Stimulated activated CD4-positive, alpha-beta T cell treated with anti-CD3 and anti-CD28 coated beads, Interleukin-12 subunit alpha, Interleukin-12 subunit beta, amount 100 ng/mL, for 24 hours (primary cell): ENCODE measurements at places on chromosomes 6 and 20.

GRCh38 chr6:10099529-10100140 is 315.2 kb downstream of the TFAP2A start:
- no peak for DNase-seq

DNA sequence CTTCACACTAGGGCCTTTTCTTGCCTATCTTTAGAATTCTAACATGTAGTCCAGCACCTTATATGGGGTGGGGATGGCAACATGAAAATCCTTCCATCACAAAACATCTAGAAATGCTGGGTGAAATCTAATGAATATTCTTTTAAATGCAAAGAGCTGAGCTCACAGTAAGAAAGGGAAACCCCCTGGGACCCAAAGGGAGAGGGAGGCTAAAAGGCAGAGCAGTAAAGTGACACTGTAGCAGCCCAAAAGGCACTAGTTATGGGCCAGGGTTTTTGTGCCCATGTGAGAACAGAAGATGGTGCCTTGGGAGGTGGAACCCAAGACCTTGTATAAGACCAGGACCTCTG is 66.7 kb downstream of the TRAM2 start:
- no peak for DNase-seq

- DNase-seq = no peak
These were observed 31.2 kb downstream of the PRR18 start for GRCh38 chr6:166277018-166277417.

DNA sequence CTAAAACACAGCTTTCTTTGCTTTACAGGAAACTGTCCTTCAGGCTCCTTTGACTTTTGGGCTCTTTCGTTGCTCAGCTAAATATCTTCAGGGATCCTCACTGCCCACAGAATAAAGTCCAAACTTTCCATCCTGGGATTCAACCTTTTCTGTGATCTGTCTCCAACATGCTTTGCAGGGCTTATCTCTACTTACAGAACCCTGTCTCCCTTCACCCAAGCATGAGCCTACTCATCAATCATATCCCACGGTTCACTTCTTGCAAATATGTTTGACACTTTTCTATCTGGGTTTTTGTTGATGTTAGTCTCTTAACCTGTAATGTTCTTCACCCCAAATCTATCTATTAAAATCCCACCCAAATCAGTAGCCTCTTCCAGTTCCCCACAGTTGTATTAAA is 327.3 kb upstream of the RNF24 start:
- DNase-seq = no peak

DNA sequence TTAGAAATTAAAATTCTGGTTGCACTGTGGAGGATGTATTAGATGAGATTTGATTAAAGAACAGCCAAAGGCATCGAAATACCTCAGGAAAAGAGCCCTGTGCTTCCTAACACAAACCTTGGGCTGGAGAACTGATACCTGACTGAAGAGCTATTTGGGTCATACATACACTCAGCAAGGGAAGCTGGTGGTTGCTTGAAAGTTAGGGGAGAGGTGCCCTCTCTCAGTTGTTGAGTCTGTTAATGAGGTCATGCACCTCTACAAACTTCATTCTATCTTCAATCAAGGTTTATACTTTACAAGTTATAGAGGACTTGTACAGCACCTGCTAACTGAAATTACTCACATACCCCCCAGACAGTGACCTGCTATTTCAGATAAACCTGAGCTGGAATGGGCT is 25.5 kb downstream of the FAM184A start:
- DNase-seq = no peak

DNA sequence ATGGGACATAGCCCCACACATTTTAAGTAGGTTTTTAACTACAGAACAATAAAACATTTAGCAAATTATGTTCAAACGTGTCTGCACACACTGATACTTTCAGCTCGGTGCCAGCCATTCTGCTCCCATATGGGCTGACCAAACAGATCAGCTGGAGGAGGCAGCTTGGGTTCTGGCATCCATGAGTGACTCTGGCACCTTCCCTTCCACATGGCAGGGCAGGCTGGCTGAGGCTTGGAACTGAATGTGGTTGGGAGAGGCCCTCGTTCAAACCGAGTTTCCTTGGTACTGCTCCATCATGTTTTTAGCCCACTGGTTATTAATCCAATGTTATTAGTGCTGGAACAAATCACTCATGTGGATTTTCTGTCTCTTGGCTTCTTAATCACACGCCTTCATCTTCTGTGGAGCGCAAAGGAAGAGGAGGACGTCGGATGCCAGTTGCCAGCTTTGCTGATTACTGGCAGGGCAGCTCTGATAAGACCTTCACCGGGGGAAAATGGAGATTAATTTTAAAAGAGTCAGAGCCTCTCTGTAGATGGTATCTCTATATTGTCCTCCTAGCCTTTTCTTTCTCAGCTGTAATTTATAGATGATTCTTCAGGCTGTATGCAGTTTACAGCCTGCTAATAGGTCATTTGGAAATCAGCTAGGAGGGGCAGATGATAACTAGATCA is 93.1 kb upstream of the TIAM2 start:
- DNase-seq = no peak

- no peak for DNase-seq
These were observed 90.7 kb upstream of the POPDC3 start for GRCh38 chr6:105270511-105270910.

DNA sequence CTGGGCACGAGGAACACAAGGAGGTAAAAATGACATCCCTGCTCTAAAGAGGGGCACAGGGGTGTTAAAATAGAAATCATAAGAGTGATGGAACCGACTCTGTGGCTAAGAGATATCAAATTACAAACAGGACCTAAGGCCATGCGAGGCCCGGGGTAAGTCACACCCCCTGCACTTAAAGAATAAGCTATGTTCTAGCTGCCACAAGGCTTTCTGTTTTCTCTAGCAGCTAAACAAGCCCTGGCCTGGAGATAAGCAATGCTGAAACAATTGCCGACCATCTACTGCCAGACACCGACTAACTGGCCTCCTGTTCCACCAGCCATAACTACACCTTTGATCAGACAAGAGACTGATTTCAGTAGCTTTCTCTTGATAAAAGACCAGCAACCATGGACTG is 32.4 kb downstream of the MDGA1 start:
- DNase-seq = no peak

DNA sequence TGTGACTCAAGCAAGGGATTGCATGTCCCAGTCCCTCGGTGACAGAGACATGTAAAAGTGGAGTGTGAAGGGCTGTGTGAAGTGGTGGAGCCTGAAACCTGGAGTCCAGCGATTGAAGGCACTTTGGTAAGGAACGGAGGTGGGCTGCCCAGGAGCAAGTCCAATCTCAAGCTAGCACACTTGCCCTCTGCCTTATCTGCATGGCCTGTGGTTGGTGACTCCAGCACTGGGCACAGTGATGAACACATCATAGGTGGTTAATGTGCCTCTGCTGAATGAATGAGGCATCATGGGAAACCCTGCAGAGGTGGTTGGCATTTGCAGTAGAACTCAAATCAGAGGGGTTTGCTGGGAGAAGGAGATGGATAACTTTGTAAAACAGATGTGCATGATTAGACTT is 14.9 kb upstream of the ULBP3 start:
- DNase-seq = no peak

- no peak for DNase-seq
These were observed 16.2 kb downstream of the CST7 start for GRCh38 chr20:24965065-24965919.

GRCh38 chr6:7150381-7151064 is 42.8 kb downstream of the RREB1 start:
- no peak for DNase-seq

- no peak for DNase-seq
These were observed 1.0 kb downstream of the TGM2 start for GRCh38 chr20:38164069-38164468.

- DNase-seq = no peak
These were observed 25.5 kb upstream of the HELZ2 start for GRCh38 chr20:63599396-63600050.

GRCh38 chr6:164006459-164006858 is 591.9 kb downstream of the QKI start:
- DNase-seq = no peak

DNA sequence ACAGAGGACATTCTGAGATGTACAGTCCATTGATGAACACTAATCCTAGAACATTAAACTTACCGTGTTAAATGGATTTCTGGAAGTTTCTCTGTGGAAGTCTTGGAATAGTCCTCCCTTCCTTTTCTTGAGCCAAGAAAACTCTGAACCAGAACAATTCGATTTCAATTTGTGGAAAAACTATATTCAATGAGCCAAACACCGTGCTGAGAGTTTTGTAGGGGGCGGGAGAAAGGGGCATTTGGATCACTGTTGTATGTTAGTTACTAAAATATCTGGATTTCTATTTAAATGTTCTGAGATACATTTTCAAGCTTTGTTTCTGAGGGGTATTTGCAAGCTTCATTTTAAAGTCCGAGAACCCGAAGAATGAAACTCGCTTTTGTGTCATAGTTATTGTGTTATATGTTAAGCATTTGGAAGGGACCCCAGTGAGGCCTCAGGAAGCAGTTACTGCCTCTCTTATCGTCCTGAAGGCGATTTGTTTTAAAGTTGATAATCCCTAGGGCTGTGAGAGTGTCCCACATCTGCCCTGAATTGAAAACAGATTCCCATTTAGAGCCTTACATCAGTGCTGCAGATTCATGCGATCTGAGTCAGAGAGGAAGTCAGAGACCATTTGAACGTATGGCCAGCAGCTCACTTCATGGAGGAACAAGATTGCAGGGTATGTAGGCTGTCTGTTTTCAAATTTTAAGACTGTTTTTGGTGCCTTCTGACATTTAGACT is 70.8 kb upstream of the SASH1 start:
- DNase-seq = no peak
